Kidney glomerular epithelial cell (primary cell): ENCODE measurements at places on chromosomes 1 and 21.

GRCh38 chr1:4033713-4034112, 133.6 kb upstream of the C1orf174 start:
- DNase-seq, result no peak

GRCh38 chr1:208187499-208188041, 56.6 kb downstream of the PLXNA2 start:
- no peak for DNase-seq

DNA sequence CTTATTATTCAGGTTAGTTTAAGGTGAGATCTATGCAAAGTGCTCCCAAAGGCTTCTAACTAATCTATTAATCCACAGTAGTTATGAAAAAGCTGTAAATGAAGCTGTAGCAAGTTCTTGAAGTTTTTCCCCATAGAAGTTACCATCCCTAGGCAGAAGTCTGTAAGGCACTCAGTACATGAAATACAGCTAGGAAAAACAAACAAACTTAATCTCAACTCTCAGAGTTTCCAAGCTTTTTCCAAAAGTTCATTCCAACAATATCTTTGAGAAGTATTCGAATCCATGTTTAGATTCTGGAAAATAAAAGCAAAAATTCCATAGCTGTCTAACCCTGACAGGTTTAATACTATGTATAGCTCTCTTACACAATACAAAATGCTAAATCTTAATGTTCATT, 41.2 kb downstream of the SORT1 start:
- DNase-seq, result no peak

DNA sequence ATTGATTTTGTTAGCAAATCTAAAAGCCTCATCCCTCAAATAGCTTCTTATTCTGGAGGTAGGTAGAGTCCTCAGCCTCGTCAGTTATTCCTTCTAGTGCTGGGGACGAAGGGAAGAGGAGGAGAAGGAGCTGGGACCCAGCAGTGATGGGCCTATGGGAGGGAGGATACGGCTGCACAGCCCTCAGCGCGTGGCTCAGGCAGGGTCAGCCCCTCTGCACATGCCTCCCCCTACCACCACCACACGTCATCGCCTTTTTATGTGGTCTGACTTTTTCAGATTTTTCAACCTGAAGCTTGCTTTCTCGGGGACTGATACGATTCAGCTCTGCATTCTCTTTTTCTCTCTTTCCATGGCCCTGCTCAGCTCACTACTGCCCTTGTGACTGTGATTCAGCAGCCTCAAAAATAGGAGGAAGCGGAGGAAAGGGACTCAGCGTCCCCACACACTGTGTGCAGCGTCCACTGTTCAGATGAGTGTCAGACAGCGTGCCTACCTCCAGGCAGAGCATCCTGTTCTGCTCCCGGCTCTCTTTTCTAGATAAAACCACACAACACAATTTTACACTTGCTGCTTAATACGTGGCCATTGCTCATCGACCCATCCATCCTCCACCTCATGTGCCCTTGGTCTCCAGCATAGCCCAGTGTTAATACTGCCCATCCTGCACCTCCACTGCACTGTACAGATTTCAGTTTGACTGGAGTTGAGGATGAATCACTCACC, 827 bp downstream of the OR2B11 start:
- no peak for DNase-seq

GRCh38 chr1:181028196-181028595, 5.5 kb upstream of the STX6 start:
- no peak for DNase-seq

- no peak for DNase-seq
Measured at GRCh38 chr1:109677459-109677858, 9.6 kb downstream of the GSTM2 start.

GRCh38 chr1:235649368-235650163, at the start of gene GNG4:
Gene GNG4 (minus strand): TSS chr1:235649784. CDS start chr1:235583838, 65,946 bp downstream.
- DNase-seq, result no peak

- DNase-seq, result no peak
Measured at GRCh38 chr1:99216956-99217355, 47.3 kb upstream of the PLPPR4 start.

- DNase-seq, result no peak
Measured at GRCh38 chr1:54292002-54292911, 92.3 kb downstream of the MRPL37 start.

- no peak for DNase-seq
Measured at GRCh38 chr1:203214871-203215270, 14.6 kb downstream of the CHIT1 start.

DNA sequence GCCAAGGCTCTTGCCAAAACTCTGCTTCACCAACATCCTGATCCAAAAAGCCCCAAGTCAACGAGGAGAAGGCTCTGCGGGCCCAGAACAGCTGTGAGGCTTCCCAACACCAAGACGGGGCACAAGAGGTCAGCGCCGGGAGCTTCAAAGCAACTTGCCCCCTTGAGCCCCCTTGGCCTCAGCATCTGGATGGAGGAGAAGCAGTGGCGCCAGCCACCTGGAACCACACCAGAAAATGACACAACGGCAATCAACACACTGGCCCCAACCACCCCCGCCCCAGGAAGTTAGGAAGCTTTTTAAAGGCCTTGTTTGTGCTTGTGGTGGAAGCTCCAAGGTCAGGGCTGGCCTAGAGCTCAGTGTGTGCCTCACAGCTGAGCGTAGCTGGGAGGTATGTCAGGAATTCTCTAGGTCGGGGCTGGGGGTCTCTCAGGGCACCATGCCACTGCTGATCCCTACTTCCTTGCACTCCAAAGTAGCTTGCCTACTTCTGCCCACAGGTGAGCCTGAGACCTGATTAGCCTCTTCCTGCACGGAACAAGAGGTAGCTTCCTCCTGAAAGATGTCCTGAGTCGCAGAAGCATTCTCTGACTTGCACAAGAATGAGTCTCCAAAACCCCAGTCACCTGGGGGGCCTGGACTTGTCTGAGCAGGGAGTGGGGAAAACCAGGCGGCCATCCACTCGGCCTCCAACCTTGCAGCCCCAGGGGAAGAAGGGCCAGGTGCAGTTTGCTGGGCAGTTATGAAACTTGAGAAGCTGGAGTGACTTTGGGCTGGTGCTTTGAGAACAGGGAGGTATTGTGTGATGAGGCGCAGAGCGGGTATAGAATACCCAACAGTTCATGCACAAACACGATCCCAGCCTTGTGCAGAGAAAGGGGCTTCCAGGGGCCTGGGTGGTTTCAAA, 9.7 kb upstream of the SRP9 start:
- DNase-seq, result peak; percentile 18

GRCh38 chr1:64505232-64505943, 35.5 kb downstream of the CACHD1 start:
- no peak for DNase-seq

- DNase-seq, result no peak
Measured at GRCh38 chr1:33152685-33153432, 29.0 kb downstream of the TRIM62 start.

GRCh38 chr1:77857552-77857951, 30.9 kb upstream of the NEXN start:
- peak; percentile 3 for DNase-seq

GRCh38 chr21:26280775-26281174, 110.2 kb upstream of the APP start:
- no peak for DNase-seq

DNA sequence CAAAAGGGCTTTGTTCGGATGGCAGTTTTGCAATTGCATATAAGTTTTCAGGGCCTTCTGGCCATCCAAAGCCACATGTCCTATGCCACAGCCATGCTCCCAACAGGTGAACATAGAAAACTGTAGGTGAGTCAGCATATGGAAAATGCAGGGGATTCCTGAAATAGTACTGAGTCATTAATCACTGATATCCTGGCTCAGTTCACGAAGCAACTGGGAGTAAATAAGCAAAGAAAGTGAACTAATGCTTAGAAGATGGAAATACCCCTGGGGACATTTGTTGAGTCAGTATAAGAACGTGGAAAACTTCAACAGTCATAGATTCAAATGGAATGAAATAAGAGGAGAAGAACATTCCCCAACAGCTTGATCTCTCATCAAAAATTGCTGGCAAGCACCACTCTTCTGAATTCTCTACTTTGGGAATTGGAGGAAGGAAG, 148.9 kb upstream of the RUNX1 start:
- peak; percentile 80 for DNase-seq

- DNase-seq, result no peak
Measured at GRCh38 chr1:64100791-64101190, 102.6 kb upstream of the UBE2U start.

DNA sequence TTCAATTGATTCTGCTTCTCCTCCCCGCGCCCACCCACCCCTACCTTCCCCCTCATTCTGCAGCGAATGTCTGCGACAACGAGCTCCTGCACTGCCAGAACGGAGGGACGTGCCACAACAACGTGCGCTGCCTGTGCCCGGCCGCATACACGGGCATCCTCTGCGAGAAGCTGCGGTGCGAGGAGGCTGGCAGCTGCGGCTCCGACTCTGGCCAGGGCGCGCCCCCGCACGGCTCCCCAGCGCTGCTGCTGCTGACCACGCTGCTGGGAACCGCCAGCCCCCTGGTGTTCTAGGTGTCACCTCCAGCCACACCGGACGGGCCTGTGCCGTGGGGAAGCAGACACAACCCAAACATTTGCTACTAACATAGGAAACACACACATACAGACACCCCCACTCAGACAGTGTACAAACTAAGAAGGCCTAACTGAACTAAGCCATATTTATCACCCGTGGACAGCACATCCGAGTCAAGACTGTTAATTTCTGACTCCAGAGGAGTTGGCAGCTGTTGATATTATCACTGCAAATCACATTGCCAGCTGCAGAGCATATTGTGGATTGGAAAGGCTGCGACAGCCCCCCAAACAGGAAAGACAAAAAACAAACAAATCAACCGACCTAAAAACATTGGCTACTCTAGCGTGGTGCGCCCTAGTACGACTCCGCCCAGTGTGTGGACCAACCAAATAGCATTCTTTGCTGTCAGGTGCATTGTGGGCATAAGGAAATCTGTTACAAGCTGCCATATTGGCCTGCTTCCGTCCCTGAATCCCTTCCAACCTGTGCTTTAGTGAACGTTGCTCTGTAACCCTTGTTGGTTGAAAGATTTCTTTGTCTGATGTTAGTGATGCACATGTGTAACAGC, 339.9 kb downstream of the NTNG1 start:
- DNase-seq, result no peak

DNA sequence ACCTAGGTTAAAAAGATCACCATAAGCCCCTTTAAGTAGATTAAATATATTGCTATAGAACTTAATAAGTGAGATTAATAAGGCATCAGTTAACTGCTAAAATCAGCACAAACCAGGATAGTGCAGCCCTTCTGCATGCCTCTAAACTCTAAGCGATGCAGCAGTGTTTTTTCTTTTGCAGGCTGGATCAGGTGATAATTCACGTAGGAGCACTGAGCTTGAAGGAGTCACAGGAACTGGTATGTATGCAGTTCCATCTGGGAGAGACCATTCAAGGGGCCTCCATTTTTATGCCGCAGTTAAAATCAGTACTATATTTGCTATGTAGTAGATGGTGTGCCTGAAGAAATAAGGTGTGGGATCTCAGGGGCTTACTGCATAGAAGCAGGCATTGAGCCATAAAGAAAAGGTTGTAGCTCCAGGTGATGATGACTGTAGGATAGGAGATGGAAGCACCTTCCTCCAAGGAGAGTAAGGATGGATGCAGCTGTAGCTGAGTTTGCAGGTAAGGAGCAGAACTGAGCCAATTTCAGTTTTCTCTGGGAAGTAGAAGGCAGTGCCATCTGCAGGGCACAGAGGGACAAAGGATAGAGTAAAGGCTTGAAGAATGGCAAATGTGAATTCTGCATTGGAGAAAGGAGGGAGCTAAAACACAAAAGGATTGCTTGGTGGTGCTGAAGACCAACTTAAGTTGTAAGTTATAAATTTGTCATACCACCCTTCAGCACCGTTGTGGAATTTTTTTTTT, 22.6 kb downstream of the NPL start:
- no peak for DNase-seq

- DNase-seq, result peak; percentile 49
Measured at GRCh38 chr1:59819566-59820438, 5.1 kb downstream of the HOOK1 start.

DNA sequence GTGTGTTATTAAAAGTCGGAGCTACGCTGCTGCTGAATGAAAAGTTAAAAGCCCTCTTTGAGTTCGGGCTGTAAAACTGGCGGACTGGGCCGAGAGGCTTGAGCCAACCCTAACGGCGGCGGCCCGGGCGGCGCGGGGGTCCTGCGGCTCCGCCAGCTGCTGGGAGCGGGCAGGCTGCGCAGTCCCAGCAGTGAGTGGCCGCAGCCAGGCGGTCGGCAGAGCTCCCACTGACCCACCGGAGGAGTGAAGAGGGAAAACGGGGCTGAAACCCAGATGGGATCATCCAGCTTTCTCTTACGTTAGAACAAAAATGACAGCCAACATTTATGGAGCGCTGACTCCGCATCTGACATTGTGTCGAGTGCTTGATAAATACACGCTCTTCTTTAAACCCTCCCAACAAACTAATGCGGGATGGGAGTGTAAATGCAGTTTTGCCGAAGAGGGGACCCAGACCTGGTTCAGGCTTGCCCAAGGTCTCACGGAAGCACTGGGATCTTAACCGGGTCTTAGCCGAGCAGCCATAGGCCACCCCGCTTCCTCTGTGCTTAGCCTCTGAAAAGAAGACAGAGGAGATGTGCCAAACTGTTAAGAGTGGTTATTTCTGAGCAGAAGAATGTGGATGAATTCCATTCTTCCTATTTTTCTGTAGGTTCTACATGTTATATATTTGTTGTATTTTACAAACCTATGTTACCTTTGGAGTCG, 3.5 kb downstream of the GRHL3 start:
- DNase-seq, result no peak

GRCh38 chr1:202107321-202107761, 15.4 kb upstream of the GPR37L1 start:
- peak; percentile 34 for DNase-seq

DNA sequence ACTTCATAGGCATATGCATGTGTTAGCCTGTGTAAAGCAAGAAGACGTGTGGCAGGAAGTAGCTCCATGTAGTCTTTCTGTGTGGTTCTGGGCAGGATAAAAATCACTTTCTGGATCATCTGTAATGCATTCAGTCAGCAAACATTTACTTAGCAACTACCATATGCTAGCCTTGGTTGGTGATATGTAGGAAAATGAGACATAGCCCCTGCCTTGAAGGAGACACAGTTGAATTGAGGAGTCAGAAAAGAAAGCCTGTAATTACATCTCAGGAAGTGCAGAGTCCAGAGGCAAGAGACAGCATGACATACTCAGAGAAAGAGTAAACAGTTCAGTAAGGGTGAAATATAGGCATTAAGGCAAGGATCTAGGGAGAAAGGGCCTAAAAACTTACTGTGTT, 38.5 kb downstream of the DAB1 start:
- DNase-seq, result no peak

DNA sequence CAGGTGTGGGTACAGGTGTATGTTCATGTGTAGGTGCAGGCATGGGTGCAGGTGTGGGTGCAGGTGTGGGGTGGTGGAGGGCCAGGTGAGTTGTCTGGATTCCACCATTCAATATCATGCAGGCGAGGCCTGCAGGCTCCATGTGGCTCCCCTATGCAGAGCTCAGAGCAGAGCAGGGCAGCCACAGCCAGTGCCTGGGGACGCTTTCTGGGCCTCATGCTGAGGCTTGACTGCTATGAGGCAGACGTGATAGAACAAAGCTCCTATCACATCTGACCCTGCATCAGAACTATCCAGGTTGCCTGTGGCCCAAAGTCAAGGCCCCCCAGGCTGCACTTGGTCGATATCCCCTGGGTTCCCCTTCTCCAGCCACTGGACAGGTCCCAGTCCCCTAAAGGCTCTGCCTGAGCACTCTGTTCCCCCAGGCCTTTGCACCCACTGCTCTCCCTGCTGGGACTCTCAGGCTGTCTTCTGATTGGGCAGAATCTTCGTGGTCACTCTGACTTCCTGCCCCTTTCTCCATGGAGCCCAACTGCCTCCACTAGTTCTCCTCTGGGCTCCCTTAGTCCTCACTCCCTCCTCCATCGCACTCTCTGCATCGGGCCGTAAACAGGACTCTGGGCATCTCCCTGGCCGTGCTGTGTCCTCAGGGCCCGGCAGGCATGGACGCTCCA, 78.6 kb upstream of the ACTL8 start:
- no peak for DNase-seq
